ENCODE measurements at places on chromosomes 2 and 18.

DNA sequence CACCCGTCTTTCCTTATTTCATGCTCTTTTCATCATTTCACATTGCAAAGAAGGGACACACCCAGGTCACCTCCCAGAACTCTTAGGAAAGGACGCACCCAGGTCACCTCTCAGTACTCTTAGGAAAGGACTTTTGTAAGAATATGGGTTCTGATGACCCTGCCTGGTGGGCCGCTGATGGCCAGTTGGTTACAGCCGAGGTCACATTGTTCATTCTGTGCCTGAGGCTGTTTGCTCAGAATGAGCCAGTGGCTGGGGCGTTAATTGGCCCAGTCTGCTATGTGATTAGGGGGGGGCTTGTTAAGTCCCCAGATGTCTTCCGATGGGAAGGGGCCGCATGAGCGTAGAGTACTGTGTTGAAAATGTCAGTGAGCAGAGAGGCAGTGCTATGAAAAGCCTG, 9.4 kb downstream of the MLPH start:
- DNase-seq = no peak

DNA sequence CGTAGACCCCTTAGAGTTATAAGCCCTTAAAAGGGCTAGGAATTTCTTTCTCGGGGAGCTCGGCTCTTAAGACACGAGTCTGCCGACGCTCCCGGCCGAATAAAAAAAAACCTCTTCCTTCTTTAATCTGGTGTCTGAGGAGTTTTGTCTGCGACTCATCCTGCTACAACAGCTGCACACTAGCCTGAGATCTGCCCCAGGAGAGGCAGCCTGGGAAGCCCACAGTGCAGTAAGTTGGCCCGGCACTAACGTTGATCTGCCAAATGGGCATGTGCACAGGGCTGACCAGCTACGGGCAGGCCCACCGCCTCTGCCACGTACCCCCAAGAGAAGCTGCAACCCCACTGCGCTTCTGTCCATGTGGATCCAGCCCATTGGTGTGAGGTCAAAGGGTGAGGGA, 8.4 kb upstream of the LIMS2 start:
- DNase-seq = no peak

GRCh38 chr2:180016937-180017336, 9.8 kb upstream of the CWC22 start:
- DNase-seq = no peak

DNA sequence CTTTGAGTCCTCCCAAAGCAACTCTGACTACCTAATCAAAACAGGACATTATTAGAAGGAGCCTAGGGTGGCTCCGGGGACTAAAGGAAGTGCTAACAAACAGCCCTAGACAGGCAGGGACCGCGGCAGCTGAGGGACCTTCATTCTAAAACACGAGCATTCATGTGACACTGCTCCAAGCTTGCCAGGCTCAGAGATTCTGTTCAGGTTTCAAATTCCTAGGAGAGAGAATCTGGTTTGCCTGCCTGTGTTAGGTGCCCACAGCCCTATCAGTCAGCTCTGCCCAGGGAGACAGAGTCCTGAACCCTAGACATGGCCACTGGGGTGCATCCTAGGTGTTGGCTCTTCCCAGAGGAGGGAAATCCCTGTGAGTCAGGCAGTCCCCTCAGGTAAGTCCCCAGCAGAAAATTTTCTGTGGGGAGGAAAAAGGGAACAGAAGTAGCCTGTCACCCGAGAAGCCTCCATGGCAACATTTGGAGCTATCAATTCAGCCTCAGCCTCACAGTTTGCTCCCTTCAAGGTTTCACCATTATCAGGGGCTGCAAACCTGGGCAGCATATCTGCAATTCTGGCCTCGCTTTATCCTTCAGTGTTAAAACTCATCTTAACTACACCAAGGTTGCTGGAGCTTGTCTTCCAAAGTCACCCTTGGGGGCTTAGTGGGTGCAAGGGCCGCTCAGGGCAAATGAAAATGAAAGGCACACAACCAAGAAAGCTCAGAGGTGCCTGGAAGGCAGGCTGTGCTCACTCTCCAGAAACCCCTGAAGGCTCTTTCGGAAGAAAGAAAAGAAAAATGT, 28.6 kb downstream of the PCBP1 start:
- DNase-seq = no peak

DNA sequence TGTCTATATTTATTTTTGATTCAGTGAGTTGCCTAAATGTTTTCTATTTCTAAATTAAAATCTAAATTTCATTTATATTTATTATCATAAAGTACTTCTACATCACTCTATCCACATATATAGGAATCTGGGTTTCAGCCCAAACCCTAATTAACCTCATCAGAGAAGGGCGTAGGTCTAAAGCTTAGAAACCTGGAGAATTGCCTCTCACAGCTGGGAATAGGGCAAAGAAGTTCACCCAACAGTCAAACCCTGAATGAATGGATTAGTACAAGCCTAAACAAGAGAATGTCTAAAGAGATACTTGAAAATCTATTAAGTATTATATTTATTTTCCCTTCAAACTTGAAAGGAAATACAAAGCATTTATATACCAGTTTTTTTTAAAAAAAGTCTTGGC, 26.2 kb downstream of the TFPI start:
- no peak for DNase-seq

DNA sequence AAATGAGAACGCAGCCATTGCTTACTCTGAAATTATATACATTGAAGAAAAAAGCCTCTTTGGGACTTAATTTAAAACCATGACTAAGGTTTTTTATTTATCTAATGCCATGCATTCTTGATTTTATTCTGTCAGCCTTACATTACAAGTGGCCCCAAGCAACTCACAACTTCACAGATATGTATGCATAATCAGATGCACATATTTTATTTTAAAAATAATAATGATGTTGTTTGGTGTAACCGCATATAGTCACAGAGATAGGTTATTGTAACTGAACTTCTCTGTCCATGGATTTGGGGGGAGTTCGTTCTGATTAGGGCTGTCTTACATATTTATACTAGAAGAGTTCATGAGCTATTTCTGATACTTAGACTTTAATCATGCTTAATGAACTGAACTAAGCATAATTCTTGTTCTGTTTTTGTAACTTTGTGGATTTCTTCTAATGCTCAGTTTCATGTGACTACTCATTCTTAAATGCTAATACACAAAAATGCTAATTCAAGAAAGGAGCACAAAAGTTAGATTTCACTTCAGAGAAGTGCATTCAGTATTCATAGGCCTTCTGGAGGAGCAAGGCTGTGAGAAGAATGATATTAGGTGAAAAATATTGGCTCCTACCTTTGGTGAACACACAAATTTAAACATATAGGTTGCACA, 26.2 kb downstream of the MEIS1 start:
- no peak for DNase-seq

DNA sequence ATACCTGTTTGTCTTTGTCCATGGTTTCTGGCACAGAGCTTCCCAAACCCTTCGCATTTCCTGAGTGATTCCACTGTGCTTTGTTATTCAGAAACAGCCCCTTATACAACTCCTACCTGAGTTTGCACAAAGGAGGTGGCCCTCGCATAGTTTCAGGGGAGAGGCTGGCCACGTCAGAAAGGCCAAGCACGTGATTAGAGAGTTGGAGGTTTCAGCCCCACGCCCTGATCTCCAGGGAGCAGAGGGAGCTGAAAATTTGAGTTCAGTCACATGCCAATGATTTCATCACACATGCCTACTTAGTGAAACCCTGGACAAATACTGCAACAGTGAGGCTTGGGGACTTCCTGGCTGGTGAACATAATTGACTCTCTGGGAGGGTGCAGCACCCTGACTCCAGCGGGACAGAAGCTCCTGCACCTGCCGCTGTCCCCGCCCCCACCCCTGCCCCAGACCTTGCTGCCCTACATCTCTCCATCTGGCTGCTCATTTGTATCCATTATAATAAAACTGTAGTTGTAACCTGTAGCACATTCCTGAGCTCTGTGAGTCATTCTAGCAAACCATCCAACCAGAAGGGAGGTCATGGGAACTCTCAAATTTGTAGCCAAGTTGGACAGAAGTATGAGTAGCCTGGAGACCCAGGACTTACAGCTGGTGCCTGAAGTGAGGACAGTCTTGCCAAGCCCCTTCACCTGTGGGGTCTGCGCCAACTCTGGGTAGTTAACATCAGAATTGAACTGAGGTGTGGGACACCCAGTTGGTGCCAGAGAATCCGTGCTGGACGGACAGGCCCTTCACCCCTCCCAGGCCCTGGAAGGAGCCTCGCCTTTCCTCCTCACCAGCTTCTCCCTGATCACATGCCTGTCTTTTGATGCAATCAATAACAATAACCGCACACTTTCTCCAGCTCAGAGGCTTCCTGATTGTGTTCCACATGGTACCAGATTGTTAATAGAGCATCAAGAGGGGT, 224.3 kb downstream of the ANAPC1 start:
- DNase-seq = no peak

- DNase-seq = no peak
Observed at GRCh38 chr2:27158468-27158867, 9.7 kb downstream of the TCF23 start.

- DNase-seq = no peak
Observed at GRCh38 chr2:236107942-236108625, 60.1 kb downstream of the GBX2 start.

DNA sequence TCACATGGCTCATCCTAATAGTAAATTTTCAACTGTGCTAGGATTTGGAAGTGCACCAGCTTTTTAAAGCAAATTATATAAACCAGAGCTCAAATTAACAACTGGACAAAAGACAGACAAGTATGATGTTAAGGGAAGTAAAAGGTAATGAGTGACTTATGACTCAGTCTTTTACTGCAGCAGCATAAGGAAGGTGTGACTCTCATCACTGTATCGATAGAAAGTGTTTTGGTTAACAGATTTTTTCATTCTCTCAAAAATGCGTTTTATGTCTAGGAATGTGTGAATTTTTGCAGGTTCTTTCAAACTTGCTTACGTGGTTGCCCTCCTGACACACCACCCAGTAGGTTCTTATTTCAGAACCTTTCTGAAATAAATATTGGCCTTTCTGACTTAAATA, 244.2 kb upstream of the BOD1L2 start:
- no peak for DNase-seq

- no peak for DNase-seq
Observed at GRCh38 chr2:144325086-144325485, 194.8 kb downstream of the ZEB2 start.

GRCh38 chr2:171979103-171979502, 20.6 kb upstream of the METAP1D start:
- no peak for DNase-seq

DNA sequence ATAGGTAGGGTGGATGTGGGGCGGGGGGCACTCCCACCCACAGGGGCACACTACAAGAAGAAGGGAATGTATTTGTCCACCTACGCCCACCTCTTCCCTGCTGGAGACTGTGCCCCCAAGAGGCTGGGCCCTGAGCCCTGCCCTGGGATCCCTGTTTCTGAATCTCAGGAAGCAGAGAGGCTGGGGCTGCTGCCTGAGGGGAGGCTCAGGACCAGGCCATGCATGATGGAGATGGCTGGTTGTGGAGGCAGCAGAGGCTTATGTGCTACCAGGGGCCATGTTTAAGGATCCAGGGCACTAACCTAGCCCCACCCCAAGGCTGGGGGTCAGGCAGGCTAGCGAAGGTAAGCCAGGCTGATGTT, 81.1 kb upstream of the OTOF start:
- no peak for DNase-seq

- no peak for DNase-seq
Observed at GRCh38 chr2:219388907-219389156, 1.1 kb upstream of the DNPEP start.

DNA sequence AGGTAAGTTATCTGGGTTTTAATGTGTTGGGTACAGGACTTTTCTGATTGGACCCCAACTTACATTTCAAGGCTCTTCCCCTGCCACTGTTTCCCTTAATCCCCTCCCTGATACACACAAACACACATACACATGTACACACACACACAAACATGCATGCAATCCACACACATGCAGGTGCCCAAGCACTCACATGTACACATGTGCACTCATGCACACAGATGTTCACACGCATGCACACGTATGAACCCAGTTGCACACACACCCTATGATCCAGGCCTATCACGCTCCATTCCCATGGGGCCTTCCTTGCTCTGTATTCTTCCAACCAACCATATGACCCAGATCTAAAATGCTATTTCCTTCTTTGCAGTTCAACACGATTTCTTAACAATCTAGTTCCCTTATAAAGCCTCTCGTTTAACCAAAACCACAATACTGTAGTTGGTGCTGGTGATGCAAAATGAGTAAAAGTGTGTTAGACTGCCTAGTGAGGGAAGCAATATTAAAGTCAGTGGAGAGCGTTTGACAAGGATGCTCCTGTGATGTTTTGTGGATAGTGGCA, 11.1 kb downstream of the SERPINB8 start:
- DNase-seq = no peak

- DNase-seq = no peak
Observed at GRCh38 chr2:157465554-157465953, 21.7 kb upstream of the CYTIP start.

DNA sequence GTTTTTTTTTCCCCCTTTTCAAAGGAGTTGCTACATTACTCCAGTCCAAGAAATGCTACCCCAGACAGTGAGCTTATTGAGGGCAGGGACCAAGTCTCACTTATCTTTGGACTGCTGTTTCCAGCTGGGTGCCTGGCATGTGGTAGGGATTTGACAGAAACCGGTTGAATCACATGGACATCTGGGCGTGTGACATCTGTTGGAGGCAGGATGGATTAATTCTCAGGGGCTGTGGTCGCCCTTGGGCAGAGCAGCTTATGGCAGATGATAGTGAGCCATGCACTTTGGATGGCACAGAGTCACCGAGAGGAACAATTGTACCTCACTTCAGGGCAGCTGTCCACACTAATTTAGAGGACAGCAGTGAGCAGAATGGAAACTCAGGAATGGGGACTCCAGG, 254.6 kb upstream of the ID2 start:
- no peak for DNase-seq

- no peak for DNase-seq
Observed at GRCh38 chr2:144402251-144402650, 117.7 kb downstream of the ZEB2 start.
